ENCODE measurements at places on chromosomes 2 and 18.

DNA sequence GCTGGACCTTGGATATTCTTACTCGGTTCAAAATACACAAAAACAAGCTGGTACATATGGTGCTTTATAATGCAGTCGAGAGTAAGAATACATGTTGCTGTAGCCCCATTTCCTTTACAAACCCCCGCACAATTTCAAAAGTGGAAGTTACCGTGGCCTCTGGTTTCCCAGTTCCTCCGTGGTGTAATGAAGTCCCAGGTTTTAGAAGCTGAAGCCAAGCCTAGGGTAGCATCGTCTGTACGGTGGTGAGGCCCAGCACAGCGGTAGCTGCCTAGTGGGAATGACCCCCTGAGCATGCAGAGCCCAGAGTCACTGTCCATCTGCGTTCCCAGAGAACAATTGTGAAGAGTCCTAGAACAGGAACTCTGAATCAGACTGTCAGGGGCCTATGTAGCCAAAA lies 171.8 kb downstream of the ASXL3 start:
- no peak for ATAC-seq

GRCh38 chr2:132669908-132670495 lies at the start of gene LYPD1:
Gene LYPD1 (minus strand): TSS chr2:132670205. CDS start chr2:132669932, 273 bp downstream.
- ATAC-seq: peak; percentile 49

DNA sequence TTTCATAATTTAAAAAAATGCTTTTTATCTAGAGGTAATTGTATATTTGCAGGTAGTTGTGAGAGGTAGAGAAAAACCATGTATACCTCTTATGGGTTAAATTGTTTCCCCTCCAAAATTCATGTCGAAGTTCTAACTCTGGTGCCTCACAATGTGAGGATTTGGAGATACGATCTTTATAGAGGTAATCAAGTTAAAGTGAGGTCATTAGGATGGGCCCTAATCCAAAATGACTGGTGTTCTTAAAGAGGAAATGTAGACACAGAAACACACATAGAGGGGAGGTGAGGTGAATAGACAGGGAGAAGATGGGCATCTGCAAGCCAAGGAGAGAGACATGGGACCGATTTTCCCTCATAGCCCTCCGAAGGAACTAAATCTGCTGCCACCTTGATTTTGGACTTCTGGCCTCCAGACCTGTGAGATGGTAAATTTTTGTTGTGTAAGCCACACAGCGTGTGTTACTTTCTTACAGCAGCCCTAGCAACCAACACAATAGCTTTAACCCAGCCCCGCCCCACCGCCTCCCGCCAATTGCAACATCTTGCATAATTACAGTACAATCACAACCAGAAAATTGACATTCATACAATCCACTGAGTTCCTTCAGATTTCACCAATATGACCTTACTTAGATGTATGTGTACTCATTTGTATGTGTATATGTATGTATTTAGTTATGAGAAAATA lies 208.9 kb downstream of the MIB1 start:
- ATAC-seq: peak; percentile 87

DNA sequence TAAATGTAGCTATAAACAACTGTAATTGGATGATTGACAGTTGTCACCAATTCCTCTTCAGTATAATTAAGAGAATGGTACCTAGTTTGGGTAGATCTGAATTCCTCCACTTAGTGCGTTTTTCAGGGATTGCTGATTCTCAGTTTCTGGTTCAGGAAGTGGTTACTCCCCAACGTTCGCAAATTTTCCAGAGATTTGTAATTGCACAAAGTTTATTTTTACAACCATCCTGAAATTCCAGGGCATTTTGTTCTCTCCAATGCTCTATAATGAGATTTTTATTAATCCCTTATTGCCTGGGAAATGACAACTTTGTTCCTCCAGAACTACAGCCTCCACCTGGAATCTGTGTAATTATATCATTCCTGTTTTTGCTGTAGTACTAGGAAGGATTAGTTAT lies 710.6 kb upstream of the ZEB2 start:
- no peak for ATAC-seq

GRCh38 chr18:10121028-10121427 lies 207.2 kb downstream of the VAPA start:
- ATAC-seq: no peak

DNA sequence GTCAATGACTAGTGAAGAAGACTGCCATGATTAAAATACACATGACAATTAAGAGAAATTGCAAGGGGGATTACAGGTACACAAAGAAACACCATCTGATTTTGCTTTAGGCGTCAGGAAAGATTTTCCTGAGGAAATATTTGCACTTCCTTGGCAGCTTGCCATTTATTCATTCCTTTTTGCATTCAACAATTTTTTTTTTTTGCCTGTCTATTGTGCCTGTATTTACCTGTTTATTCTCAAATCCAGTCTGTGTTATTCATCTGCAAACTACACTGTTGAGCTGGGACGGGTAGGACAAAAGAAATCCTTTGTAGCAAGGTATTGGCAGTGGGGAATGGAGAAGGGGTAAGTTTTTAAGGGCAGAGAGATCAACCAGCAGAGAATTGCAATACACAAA lies 31.8 kb downstream of the SMAD2 start:
- no peak for ATAC-seq

DNA sequence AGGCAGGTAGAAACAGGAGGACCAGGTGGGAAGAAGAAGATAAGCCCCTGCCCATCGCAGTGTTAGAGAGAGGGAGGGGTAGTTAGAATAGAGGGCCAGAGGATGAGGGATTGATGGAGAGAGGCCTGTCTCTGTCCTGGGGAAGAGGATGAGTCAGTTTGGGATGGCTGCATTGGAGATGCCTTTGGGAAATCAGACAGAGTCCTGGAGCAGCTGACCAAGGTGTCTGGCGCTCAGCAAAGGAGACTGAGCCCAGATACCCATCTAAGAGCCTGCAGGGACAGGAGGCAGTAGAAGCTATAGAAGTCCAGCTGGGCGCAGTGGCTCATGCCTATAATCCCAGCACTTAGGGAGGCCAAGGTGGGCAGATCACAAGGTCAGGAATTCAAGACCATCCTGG lies 177.8 kb upstream of the HAAO start:
- peak; percentile 49 for ATAC-seq

DNA sequence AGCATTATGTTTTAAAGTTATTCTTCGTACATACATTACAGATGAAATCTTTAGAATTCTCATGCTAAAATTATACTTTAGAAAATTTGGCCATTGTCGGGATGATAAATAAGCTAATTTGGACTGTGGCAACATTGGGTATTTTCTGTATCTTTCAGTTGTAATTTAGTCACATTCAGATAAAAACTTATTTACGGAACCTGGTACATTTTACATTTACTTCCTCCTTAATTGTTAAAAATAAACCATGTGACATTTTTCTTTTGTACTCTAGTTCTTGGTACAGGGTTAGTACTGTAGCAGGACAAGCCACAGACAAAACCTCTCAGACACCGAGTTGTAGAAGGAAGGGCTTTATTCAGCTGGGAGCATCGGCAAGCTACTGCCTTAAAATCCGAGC lies 4.2 kb downstream of the CNDP2 start:
- ATAC-seq: no peak

DNA sequence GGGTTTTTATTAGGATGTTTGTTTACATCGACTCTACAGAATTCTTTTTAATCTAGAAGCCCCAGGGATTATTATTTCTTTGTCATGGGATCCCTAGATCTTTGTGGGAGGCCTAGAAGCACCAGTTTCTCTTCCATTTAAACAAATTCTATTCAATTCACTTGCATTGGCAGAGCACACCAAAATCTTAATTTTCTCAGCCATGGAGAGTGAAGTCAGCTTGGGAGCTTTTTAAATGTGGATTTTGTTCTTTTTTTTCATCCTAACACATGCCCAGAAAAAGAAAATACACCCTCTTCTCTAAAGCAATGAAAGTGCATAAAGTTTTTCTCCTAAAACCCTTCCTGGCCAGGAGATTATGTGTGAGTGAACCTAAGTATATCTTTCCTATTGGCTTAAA lies 38.5 kb downstream of the CDCA7 start:
- no peak for ATAC-seq

DNA sequence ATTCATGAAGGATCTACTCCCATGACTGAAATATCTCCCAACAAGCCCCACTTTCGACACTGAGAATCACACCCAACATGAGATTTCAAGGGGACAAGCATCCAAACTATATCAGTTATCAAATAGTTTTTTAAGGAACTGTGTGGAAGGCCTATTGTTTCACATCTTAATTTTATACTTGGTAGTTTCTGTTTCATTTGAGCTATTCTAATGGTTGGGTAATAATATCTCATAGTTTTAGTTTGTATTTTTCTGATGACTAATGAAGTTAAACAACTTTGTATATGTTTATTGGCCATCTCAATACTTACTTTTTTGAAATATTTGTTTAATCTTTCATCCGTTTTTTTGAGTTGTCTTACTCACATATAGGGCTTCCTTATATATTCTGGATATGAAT lies 135.0 kb downstream of the SCG2 start:
- no peak for ATAC-seq

DNA sequence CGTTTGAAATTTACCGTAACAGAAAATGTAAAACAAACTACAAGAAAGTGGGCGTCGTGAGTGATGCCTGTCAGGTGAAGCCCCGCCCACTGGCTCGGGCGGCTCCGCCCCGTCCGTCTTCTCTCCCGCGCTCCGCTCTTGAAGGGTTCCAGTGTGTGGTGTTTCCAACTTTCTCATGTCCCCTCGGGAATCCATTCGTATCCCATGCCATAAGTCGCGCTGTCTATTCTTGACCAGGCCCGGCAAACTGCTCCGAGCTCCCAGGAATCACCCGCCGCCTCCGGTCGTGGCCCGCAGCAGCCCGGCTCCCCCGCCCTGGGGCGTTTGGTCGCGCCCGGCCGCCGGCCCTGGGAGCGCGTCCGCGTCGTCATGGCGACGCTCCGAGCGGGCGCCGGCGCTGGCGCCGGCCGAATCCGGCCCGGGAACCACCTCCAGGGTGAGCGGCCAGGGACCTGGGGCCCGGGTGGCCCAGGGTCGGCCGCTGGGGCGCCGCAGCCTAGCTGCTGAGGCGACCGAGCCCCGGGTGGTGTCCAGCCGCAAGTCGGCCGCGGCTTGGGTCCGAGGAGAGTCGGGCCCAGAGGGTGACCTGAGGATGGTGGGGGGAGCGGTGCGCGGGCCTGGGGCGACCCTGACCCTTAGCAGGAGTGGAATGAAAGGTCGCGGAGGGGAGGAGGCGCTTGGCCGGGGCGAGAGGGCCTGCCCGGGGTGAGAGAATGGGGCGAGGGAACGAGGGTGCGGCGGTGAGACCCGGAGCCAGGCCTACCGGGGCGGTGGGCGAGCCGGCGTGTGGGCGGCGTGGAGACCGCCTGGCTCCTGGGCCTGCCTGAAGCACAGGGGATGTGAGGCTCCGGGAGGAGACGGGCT lies at the start of gene CFAP221:
Gene CFAP221, plus strand, starts transcription at position 375 of the 864 bp plus-strand sequence. CDS start 1,683 bp downstream, outside the sequence.
- peak; percentile 98 for ATAC-seq

- no peak for ATAC-seq
These were observed 106.4 kb downstream of the GATA6 start for GRCh38 chr18:22275706-22276333.

DNA sequence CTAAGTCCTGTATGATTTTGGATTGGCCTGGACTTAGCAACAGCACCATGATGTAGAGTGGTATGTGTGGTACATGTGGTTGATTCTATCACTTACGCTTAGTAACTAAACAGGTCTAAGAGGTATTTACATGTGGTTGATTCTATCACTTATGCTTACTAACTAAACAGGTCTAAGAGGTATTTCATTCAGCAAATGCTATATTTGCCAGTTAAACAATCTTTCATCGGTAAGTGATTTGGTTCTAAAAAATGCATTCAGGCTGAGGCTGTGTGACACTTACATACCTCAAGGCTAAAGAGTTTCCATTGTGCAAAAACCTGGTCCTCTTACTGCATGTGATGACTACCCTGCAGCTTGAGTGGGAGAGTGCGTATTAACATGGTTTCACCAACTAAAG lies 13.1 kb downstream of the EIF4E2 start:
- ATAC-seq: no peak

- peak; percentile 53 for ATAC-seq
These were observed 43.3 kb downstream of the EIF5B start for GRCh38 chr2:99380376-99381010.

DNA sequence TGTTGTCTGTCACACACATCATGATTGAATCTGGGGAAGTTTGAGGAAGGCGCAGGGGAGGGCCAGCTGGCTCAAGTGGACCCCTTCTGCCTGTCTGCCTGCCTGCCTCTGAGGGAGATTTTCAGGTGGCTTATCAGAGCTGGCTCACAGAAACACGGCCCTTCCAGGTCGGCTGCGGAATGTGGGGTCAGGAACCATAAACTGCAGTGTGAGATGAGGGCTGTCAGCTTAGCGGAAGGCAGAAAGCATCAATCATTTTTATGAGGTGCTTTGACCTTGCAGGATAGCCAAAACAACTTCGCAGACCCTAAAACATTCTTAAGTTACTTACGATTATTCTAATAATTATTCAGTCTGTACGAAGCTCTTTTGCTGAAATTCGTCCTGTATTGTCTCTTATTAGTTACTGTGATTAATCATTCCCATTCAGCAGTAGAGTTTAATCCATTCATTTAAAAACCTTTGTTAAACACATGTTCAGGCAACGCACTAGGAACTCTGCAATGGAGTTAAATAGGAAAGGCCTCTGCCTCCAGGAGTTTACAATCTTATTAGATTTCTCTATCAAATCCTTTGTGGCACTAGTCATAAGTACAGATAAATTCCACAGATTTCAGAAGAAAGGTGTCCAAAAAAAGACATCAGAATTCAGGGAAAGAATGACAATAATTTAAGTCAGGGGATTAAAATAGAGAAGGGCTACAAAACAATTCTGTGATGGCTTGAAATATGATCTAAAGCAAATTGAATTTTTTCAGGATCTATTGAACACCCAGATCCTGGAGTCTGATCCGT lies 371.6 kb downstream of the HRH4 start:
- ATAC-seq: no peak

DNA sequence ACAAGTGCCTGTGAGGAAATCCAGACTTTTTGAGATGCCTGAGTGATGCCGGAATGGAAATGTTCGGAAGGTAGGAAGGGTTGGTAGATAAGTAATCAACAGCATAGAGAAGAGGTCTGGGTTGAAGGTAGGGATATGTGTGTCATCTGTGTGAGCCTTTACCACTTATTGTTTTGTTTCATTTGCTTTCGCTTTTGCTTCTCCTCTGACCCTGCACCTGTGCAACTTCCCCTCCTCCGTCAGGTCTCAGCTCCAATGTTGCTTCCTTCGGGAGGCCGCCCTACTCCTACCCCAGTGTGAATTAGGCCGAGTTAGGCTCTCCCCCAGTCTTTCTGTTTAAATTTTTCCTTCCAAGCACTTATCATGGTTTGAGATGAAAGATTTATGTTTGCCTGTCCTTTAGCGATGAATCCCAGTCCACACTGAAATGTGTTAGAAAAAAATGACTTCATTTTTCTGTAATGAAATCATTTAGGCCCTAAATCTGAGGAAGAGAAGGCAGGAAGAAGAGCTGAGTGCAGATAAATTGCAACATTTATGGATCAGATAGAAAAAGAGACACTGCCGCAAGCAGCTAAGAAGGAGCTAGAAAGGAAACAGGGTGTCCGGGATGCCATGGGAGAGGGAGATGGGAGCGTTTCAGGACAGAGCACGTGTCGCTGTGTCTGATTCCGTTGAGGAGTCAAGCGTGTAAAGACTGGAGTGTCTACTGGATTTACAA lies 139.6 kb upstream of the PELI1 start:
- peak; percentile 61 for ATAC-seq

DNA sequence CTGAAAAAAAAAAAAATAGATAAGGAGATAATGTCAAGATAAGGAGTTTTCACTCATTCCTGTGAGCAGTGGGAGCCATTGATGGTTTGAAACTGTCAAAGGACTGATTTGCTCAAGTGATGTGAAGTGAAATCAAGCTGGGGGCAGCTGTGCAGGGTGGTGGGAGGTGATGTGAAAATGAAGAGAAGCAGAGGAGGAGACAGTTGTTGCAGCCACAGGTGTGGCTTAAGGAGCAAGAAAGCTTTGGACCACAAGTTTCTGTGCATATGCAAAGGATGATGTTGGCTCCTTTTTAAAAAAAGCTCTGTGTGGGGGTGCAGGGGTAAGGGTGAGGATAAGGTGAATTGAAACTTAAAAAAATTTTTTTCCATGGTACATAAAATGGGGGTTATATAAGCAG lies 8.3 kb downstream of the EFR3B start:
- no peak for ATAC-seq

All from motor neuron (in vitro differentiated cells).